Tibial nerve (tissue), 4 donors: ENCODE measurements at places on chromosomes 3 and 15.

DNA sequence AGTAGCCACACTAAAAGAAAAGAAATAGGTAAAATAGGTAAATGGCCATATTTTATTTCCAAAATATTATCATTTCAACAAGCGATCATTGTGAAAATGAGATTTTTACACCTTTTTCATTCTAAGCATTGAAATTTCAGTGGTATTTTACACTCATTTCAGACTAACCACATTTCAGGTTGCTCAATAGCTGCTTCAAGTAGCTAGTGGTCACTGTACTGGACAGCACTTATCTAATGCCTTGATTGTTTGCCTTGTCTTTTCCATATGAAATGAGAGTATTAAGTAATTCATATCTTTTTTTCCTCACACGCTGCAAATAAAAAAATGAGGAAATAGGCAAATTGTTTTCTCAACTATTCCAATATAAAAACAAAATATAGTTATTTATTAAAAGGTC lies 332.8 kb downstream of the NLGN1 start:
- no peak for DNase-seq

DNA sequence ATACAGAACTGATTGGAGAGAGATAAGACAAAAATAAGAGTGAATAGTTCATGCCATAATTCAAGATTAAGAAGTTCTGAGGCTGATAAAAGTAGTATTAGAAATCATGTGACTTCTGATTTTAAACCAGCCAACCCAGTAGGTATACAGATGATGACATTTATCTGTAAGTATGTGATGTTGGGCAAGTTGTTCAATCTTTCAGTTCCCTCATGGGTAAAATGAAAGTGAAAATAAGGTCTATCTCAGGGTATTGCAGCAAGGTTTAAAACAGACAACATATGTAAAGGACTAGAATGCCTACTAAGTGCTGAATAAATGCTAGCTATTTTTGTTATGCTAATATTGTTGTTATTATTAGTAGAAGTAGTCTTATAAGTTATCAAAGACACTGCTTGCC lies 1055.7 kb downstream of the NAALADL2 start:
- DNase-seq: no peak

DNA sequence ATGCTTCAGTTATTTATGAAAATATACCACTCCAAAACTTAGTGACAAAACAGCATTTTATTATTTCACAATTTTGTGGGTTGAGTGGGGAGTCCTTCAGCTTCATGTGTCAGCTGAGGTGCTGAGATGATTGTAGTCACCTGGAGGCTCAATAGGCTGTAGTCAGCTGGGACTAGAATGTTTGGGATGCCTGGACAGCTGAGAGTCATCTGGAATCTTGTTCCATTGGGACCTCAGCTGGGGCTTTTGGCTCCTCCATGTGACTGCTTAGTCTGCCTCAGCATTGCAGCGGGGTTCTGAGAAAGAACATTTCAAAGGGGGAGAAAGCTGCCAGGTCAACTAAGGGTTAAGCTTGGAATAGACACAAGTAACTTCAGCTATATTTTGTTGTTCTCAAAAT lies 13.4 kb downstream of the STT3B start:
- DNase-seq: no peak

DNA sequence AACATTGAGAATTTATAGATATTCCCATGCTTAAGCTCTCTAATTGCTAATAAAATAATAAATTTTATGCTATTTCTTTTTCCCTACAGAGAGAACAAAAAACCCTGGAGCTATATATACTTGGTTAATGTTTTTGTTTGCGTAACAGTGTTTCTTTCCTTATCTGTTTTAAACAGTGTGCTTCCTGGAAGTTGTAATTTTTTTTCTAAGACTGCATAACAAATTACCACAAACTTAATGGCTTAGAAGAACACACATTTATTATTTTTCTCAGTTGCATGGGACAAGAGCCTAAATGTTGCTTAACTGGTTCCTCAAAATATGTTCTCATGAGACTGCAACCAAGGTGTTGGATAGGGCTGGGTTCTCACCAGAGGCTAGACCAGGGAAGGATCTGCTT lies 49.7 kb upstream of the DPH6 start:
- DNase-seq: no peak

GRCh38 chr15:97234851-97235610 lies 725.5 kb upstream of the ARRDC4 start:
- peak; percentile 77 for DNase-seq

- no peak for DNase-seq
Observed at GRCh38 chr3:149087208-149087607, 875 bp upstream of the HLTF start.

DNA sequence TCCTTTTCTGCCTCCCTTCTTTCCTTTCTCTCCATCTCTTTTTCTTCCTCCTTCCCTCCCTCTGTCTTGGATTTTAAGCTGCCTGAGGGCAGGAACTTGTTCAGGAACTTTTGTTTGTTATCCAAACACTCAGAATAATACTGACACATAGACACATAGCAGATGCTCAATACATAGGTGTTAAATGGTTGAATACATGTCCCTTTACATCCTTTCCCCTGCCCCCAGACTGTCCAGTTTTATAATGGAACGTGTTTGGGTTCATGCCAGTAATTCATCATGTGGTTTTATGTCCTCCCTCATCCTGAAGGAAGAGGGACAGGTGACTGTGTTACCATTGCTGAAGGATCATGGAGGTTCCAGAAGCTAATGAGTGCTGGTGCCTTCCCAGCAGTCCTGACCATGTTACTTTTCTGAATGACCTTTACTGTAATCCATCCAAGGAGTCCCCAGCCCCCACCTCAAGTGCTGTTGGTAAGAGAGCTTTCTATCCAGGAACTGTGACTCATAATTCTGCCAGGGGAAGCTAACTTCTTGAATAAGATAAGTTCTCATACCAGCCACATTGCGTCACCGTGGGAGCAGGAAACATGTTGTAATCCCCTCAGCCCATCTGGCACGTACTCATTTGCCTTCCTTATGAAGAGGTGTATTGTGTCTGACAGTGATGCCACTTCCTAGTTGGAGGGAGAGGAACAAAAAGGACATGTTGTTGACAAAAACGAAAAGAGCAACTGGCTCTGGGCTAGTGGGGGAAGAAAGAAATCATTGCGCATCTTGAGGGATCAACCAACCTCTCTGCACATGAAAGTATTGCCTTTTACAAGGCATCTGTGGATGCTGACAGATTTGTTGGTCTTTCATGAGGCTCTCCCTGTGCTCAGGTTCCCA lies 52.4 kb downstream of the IL1RAP start:
- DNase-seq: peak; percentile 80

- no peak for DNase-seq
Observed at GRCh38 chr3:180246688-180247195, 210.0 kb upstream of the PEX5L start.
